Myocyte (in vitro differentiated cells): ENCODE measurements at places on chromosomes 5 and 9. TPM values are rescaled to one million over a fixed set of nuclear protein-coding genes. Genes with fewer than 3 reads are reported as not detected.

Gene LCN2
- not detected in 2 replicates for total RNA-seq

Gene WDR38
- 0.16 TPM in 1 of 2 replicates, not detected in the other for total RNA-seq

Gene C9orf50
- not detected in 2 replicates for total RNA-seq

Gene RNF208
- 0.21 and 0.36 TPM in 2 replicates for total RNA-seq

Gene ANKRD31
- total RNA-seq, result 0.03 TPM in 1 of 2 replicates, not detected in the other

Gene LRRC70
- 0.19 TPM in 1 of 2 replicates, not detected in the other for total RNA-seq

Gene SLC36A3
- not detected in 2 replicates for total RNA-seq

GRCh38 chr5:175696139-175696854 lies 38.4 kb downstream of the HRH2 start:
- no peak for DNase-seq

- DNase-seq, result no peak
Measured at GRCh38 chr5:146107901-146108300, 2.5 kb upstream of the PLAC8L1 start.

- no peak for DNase-seq
Measured at GRCh38 chr5:55383254-55383653, 75.5 kb downstream of the MTREX start.

DNA sequence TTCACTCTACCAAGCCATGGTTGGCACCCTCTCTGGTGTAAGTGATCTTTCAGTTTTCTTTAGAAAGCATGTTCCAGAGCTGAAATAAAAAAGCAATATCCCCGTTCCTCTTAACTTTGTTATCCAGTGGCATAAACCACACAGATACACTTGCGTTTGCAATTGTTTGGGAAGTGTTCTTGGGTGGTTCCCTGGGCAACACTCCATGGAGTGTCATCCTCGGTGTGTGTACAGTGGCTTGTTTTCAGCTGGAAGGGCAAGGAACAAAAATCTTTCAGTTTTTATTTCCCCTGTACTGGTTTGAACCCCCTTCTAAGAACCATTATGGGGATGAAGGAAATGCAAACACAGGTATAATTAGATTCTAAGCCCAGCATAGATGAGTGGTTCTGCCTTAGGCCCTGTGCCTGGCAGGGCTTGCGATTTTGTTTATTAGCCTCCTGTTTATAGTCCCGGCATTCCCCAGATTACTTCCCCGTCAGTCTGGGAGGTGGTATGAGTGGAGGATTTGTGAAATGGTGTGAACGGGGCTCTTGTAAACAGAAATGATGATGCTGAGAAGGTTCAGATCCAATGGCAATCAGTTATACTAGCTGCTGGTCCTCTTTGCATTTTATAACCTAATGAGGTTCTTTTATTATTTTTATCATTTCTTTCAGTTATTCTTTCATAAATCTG lies 76.0 kb upstream of the CD180 start:
- no peak for DNase-seq

DNA sequence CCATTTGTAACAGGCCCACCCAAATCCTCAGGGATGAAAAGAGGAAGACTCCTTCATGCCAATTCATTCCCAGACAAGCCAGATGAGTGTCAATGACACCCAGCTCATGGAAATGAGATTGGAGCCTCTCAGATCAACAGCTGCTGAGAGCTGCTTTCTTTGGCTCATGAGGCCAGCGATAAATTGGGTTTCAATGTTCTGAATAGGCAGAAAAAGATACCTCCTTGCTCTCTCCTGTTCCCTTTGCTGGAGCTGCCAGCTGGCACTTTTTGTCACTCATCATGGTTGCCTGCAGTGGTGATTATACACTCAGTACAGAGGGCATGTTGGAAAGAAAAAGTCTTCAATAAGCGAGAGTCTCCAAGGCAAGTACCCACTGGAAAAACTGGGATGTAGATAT lies 47.1 kb downstream of the SH3RF2 start:
- peak; percentile 87 for DNase-seq

DNA sequence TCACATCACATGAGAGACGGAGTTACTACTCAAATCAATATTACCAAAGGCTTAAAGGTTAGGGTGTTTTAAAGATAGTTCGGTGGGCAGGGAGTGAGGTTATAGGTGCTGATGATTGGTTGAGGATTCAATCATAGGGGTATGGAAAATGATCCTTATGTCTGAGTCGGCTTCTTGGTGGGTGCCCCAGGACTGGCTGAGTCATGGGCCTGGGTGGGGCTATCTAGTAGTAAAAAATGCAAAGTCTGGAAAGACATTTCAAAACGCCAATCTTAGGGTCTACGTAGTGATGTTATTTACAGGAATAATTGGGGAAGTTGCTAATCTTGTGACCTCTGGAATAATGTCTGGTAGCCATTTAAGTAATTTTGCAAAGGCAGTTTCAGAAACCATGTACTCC lies 15.2 kb upstream of the SPIN1 start:
- no peak for DNase-seq

- DNase-seq, result no peak
Measured at GRCh38 chr5:42581845-42582244, 158.6 kb downstream of the GHR start.

- DNase-seq, result no peak
Measured at GRCh38 chr5:81242906-81243436, 9.8 kb downstream of the CKMT2 start.

DNA sequence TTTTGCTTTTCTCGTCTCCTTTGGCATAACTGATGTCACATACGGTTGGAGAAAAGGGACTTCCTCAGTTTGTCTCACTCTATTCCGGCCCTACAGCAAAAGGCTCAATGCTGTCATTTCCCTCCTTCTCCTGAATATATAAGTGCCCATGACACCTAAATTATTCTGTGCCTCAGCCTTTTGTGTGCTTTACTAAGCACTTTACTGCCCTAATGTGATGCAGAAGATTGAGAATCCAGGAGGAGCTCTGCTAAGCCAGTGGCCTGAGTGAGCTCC lies 7.6 kb downstream of the CD180 start:
- no peak for DNase-seq

- DNase-seq, result no peak
Measured at GRCh38 chr5:111574311-111574710, 62.0 kb upstream of the STARD4 start.

DNA sequence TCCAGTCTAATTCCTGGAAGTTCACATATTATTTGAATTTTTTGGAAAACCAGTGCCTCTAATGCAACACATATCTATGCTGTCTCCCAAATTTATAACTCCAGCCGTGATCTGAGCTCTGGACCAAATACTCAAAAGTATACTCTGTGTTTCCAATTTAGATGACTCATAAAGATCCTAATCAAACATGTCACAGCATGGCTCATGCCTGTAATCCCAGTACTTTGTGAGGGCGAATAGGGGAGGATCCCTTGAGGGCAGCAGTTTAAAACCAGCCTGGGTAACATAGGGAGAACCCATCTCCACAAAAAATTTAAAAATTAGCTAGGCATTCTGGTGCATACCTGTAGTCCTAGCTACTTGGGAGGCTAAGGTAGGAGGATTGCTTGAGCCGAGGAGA lies 388.0 kb downstream of the CDH12 start:
- DNase-seq, result no peak

DNA sequence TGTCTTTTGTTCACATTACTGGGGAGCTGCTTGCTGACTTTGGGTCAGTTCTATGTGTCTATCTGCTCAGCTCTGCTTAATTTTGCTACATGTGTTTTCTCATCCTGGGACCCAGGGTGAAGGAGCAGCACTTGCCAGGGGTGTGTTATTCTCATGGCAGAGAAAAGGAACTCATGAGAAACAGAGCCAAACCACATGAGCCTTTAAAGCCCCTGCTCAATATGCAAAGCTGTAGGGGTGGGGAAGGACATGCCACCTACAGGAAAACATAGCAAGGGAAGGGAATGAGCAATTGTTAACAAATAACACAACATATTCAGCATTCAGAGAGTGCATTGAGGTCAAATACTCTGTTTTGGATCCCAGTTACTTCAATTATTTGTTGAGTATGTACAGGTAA lies 290.9 kb downstream of the CDK5RAP2 start:
- DNase-seq, result no peak

DNA sequence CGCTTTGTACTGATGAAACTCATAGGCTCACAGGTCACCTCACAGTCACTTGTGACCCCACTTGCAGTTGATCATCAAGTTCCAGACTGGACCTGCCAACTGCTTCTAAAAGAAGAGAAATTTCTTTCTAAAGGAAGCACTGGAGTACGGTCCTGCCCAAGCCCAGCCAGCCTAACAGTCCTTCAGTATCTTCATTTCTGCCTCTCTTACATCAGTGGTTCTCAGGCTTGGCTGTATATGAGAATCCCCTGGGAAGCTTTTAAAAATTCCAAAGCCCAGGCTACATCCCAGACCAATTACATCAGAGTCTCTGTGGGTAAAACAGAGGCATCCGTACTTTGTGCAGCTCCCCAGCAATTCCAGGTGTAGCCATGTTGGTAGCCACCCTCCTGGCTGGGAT lies 282.1 kb downstream of the NFIB start:
- DNase-seq, result peak; percentile 15

DNA sequence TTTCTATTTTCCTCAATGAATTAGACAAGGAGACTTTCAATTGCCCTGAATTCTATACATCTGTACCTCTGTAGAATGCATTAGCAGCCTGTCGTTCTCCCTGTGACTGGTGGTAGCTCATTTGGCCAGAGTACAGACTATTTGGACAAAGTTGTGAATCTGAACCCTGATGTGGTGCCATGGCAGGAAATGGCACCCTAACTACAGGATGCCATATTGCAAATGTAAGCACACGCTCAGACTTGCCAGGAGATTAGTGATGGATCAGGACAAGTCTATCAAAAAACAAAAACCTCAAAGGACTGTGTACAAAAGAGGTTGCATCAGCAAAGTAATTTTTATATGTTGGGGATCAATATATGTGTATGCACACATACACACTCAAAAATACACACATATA lies 58.3 kb downstream of the SVEP1 start:
- no peak for DNase-seq

DNA sequence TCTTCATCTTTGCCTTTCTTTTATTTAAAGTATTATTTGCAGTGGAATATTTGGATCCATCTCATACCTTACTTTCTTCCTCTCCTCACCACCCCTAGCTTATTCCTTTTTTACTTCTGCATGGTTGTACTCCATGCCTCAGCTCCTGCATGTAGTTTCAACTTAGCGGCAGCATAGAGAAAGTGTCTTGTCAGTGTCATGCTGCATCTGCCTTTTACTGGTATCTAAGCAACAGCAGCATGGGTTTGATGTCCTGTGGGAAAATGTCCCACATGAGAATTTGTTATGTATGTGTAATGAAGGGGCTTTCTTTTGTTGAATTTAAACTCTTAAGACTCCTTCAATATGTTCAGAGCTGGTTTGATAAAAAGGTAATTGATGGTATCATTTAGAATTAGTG lies 20.6 kb downstream of the TCERG1 start:
- DNase-seq, result peak; percentile 17

- DNase-seq, result peak; percentile 64
Measured at GRCh38 chr5:76715736-76716455, at the start of gene F2R. F2R (plus strand) TSS chr5:76716126; CDS start chr5:76716308, 182 bp downstream.

GRCh38 chr5:11415751-11416150 lies 488.5 kb downstream of the CTNND2 start:
- DNase-seq, result no peak

DNA sequence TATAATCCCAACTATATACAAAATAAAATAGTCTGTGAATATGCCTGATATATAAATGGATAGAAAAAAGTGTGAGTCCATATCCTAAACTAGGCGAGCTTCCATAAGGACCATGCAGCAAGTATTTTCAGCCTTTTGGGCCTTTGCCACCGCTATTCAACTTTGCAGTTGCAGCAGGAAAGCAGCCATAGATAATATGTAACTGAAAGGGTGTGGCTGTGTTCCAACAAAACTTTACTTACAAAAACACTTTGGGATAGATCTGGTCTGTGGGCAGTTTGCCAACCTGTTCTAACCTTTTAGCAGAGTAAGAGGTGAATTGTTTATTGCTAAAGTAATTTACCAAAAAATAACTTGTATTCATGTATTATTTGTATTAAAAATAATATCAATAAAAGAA lies 127.8 kb upstream of the GPR151 start:
- no peak for DNase-seq

GRCh38 chr9:14159440-14160216 lies 154.3 kb downstream of the NFIB start:
- peak; percentile 45 for DNase-seq

DNA sequence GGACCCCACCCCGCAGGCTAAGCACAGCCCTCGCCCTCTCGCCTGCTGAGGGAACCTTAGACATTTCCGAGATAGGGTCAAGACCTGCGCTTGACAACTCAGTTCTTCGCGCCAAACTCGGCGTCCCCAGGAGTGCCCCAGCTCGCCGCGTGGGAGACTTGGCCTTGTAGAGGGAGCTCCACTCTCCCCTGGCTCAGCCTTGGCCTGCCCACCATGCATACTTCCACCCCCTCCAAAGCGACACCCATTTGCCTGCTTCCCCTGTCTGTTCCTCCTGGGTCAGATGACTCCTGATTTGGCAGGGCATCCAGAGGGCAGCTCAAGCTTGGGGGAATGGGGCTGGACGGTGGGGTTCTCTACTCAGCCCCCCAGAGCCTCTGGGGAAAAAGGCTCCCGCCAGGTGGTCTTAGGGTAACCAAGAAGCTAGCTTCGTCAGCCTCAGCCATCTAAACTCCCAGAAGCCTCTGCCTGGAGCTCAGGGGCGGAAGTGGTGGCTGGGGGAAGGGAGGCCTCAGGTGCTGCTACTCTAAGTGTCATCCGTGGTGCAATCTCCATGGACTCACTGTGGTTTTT lies 560 bp downstream of the DOCK2 start:
- no peak for DNase-seq

- DNase-seq, result peak; percentile 56
Measured at GRCh38 chr9:111937781-111938426, 41.3 kb downstream of the UGCG start.

GRCh38 chr5:19531374-19531952 lies 456.5 kb downstream of the CDH18 start:
- no peak for DNase-seq

DNA sequence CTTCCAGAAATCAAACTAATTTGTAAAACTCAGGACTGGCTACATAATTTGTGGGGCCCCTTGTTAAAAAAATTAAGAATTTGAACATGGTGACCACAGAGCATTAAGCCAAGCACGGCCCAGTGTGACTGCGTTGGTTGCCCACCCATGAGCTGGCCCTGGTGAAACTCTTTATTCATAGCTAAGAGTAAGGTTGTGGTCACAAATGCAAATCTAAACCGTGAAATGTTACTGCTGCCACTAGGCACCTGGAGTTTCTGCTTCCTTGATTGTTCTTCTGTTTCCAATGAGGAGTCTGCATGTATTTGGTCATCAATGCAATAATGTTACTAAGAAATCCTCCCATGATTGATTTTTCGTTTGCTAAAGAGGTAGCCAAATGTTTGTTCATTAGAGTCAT lies 4.2 kb downstream of the GCNT1 start:
- no peak for DNase-seq

- no peak for DNase-seq
Measured at GRCh38 chr5:56060276-56061110, 65.7 kb upstream of the IL6ST start.

DNA sequence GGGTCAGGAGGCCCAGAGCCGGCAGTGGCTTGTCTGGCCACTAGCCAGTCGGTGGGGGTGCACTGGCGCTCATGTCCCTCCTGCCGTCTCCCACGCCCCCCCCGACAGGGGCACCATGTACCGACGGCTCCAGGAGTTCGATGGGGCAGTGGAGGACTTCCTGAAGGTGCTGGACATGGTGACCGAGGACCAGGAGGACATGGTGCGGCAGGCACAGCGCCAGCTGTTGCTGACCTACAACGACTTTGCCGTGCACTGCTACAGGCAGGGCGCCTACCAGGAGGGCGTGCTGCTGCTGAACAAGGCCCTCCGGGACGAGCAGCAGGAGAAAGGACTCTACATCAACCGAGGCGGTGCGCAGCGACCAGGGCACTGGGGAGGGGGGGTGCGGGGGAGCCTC lies 8.1 kb downstream of the TTC16 start:
- no peak for DNase-seq
